ENCODE measurements at places on chromosomes 1 and 21.

DNA sequence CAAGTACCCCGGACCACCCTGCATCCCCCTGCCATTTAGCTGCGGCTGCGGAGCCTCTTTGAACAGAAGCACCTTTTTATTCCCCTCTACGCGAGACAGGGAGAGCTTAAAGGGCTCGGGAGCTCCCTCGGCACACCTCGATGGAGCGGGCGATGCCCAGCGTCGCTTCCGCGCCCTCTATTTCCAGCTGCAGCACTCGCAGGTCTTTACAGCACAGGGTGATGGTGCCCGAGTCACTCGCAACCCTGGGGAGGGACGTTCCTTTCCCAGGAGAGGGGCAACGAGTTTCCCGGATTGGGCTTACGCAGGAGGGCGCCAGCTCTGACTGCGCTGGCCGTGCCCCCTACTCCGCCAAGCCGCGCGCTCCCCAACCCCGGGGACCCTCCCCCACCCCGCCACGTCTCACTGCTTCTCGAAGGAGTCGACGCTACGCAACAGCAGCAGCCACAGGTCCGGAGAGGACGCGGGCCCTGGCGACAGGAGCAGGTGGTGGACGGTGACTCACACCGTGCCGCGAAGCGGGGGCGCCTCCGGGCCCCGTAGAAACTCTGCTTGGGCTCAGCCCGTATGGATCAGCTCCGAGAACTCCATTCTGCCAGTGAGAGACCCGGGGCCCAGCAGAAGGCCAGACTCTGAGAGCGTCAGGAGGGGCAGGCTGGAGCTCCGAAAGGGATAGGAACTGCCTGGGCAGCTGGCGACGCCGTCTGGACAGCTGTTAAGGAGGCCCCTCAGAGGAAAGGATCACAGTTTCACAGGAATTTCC, 5.8 kb upstream of the FAM167B start:
- peak; percentile 66 for DNase-seq

- no peak for DNase-seq
These were observed 52.0 kb downstream of the TRIM11 start for GRCh38 chr1:228354390-228355320.

DNA sequence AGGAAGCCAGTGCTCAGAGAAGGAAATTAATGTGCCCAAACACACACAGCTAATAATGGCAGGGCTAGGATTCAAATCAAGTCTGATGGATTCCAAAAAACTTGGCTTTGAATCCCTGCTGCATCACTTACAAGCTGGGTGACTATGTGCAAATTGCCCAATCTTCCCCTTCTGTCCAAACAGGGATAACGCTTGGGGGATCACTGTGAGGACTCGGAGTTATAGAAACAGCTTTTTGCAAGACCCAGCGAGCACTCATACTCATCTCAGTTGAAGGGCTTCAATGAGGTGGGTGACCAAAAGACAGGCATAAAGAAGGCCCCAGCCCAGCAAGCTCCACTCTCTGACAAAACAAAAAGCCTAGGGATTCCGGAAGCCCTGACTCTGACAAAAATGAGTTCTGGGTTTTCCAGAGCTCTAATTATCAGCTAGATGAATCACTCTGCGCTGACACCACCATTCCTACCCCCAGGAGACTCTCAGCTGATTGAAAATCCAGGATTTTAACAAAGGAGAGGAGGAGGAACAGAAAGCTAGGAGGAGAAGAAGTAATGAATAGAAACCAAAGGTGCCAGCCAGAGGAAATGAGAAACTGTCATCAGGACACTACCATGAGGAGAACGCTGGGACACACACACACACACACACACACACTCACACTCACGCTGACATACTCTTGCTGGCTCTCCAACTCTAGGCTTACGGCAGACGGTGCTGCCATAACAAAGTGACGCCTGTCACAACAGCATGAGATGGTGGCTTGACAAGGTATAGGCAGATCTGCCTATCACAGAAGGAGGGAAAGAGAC, 1.6 kb upstream of the STK40 start:
- no peak for DNase-seq

DNA sequence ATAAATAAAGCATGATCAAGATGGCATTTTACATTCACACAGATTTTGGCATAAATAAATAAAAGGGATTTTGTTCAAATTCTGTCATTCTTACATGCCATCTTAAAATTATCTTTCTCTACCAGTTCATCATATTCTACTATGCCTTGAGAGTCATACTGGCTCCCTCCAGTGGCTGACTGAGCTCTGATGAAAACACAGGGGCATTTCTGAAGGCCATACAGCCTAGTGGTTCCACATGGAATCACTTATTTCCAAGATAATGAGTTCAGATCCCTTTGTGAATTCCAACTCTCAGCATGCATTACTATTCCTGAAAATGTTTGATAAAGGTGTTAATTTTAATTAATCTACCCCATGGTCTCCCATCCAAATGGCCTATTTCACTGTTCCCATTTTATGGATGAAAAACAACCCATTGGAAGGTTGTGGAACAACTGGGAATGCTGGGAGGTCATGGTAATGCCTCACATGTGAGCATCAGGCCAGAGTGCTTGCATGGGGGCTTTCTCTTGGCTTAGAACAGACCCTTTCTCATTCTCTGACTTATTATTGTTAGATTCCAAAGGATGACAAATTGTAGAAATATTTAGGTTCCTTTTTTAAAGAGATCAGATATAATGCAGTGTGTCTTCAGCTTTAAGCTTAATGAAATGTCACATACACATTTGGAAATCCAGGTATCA, 622.4 kb upstream of the PKN2 start:
- DNase-seq: peak; percentile 68

GRCh38 chr21:26715878-26716506, 129.2 kb downstream of the ADAMTS1 start:
- DNase-seq: peak; percentile 78

GRCh38 chr1:22526098-22526497, 37.2 kb upstream of the EPHA8 start:
- DNase-seq: no peak

DNA sequence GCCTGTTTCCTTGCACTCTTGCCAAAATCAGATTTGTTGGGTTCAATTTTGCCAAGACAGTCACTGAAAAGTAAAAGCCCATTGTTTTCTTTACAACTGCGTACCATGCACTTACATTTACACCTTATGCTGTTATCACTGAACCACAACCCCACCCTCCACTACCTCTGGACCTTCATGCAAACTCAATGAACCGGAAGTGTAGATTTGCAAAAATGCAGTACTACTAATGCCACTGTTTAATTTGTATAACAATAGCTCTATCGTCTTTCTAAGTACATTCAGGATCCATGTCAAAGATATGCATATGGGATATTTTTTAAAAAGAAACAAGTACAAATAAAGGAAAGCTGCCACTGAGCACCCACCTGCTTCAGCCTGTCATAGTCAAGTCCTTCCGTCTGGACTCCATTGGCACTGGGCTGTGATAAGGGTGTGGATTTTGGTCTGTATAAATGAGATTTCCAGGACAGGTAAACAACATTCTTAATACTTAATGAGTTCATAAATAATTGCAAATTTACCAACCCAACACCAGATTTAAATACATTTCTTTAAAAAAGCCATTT, 72.9 kb upstream of the LBR start:
- no peak for DNase-seq

- DNase-seq: peak; percentile 69
These were observed 50.4 kb upstream of the RIPK4 start for GRCh38 chr21:41817228-41817627.

- no peak for DNase-seq
These were observed 242.4 kb upstream of the GREM2 start for GRCh38 chr1:240854367-240854766.

GRCh38 chr1:61337037-61337436, 254.7 kb downstream of the NFIA start:
- DNase-seq: no peak

- no peak for DNase-seq
These were observed 35.1 kb upstream of the CCDC27 start for GRCh38 chr1:3717041-3717714.

- no peak for DNase-seq
These were observed 387.3 kb downstream of the LMX1A start for GRCh38 chr1:164969253-164969652.

- DNase-seq: no peak
These were observed 45.5 kb downstream of the USP25 start for GRCh38 chr21:15775291-15775690.

GRCh38 chr1:201459775-201460174, 9.2 kb downstream of the PHLDA3 start:
- DNase-seq: no peak

DNA sequence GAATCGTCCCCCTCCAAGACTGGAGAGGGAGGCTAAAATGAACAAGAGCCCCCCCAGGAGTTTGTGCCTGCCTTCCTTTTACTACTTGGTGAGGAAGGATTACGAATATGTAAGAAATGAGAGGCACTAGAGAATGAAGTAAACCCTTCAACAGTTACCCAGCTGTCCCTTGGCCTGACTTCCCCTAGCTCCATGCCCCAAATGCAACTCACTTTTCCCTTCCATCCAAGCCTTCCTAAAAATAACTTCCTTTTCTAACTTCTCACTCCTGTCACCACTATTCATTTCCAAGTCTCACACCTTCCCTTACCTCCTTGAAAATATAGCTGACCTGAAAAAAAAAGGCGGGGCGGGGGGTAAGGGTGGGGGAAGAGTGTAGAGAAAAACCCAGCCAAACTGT, 96.6 kb upstream of the HNRNPU start:
- no peak for DNase-seq

GRCh38 chr1:206684478-206685333, at the start of gene MAPKAPK2:
Gene MAPKAPK2 (plus strand): TSS chr1:206684905. CDS start chr1:206685230, 325 bp downstream.
- DNase-seq: peak; percentile 99

DNA sequence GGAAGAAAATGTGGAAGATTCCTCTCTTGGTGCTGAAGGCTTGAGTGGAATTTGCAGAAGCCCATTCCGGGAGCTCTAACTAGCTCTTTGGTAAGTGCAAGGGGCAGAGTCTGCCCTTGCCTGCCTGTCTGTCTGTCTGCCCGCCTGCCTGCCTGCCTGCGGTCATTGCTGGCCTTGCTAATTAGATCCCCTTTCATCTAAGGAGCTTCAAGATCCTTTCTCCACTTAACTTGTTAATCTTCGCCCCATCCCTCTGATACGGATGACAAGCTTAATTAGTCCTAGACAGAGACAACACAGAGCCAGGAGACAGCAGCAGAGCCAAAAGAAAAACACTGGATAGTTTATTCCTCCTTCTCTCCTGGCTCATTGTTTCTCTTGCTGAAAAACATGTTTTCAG, 80.2 kb upstream of the GADD45A start:
- no peak for DNase-seq

DNA sequence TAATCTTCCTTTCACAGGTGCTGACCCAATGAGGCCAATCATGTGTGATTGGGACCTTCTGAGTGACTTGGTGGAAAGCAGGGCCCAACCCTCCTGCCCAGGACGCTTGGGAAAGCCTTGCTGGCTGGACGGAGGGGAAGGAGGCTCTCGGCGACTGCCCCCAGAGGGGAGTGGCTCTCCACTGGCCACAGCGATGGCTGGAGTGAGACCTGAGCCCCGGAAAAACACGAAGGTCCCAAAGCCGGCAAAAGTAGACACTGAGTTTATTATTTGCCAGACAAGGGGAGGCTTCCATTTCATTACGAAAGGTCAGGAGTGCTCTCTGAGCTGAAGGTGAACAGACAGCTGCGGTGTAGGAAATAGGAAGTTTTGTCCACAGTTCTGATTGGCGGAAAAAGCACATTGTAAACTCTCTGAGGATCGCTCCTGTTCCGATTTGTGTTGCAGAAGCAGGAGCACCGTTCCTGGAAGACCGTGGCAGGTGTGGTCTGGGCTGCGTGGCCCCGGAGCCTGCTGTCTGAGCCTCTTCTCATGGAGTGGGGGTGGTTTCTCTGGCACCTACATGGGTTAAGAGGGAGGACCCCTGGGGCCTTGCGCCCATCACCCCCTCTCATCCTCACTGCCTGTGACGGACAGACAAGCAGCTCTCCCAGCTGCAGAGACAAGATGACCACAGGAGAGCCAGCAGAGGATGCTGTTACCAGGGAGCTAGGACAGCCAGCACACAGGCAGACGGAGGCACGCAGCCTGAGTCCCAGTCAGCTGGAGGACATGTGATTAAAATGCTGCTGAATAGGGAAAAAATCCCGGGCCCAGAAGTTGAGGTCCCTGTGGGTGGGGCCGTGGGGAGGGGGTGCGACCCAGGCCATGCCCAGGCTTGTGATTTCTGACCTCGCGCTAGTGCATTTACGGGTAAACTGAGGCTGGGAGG, 41.5 kb downstream of the KRTAP10-1 start:
- DNase-seq: no peak

DNA sequence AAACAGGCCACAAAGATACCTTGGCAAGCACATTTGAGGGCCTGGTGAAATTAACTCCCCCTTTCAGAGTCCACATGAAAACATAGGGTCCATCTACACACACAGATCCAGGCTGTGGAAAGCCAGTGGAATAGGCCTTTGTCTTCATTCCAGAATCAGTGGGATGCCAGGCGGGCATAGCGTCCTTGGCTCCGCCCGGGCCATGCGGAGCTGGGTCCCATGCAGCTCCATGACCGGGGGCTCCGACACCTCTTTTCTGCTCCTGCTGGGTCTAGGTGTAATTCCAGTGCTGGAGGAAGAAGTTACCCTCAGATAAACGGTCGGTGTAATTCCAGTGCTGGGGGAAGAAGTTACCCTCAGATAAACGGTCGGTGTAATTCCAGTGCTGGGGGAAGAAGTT, 63.6 kb upstream of the COL6A1 start:
- no peak for DNase-seq

- DNase-seq: no peak
These were observed 5.3 kb upstream of the DENND4B start for GRCh38 chr1:153951801-153952200.

DNA sequence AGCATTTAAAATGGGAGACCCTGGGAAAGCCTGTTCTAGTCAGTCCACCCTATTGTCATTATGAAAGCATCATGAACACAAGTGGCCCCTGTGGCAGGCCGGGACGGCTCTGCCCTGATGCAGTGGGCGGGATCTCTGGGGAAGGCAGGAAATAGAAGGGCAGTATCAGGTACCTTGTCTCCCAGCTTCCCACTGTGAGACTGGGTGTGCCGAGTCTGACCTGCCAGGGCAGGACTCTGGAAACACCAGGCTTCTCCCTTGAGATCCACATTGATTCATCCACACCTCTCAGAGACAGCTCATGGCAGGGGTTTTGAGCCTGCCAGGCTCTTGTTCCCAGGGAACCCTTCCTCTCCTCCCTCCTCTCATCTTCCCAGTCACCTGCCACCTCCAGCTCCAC, 24.5 kb upstream of the GNPAT start:
- no peak for DNase-seq

- no peak for DNase-seq
These were observed 151.6 kb downstream of the DISC1 start for GRCh38 chr1:231778009-231778719.

Data from D341Med (cell line).